Mesothelial cell of epicardium (in vitro differentiated cells): ENCODE measurements at places on chromosomes 6 and 20.

- peaks cover 1% of the 10 kb centered on the region for H3K36me3 ChIP-seq
- peaks cover 11% of the 10 kb centered on the region for H3K27me3 ChIP-seq
- no peak for DNase-seq
- no peak overlapping the region for H3K4me3 ChIP-seq
Measured at GRCh38 chr6:149271348-149272340, 45.9 kb upstream of the TAB2 start.

DNA sequence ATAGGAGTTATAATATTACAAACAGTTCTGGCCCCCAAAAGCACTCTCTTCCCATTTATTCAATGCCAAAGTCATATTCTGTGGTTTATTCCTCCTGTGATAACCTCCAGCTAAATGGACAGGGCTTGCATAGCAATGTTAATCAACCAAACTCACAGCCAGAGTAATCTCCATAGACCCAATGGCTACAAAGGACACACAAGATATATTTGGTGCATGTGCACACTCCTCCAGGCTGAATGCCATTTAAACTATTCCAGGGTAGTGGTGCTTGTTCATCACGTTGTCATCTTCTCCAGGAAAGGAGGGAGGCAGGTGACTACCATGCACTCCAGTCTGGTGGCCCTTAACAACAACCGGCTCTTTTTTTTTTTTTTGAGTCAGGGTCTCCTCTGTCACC, 56.8 kb downstream of the B3GAT2 start:
- H3K4me1 ChIP-seq, result no peaks in the 10 kb centered on the region
- no peaks in the 10 kb centered on the region for H3K36me3 ChIP-seq
- no peak overlapping the region for H3K27ac ChIP-seq
- no peaks in the 10 kb centered on the region for H3K27me3 ChIP-seq

DNA sequence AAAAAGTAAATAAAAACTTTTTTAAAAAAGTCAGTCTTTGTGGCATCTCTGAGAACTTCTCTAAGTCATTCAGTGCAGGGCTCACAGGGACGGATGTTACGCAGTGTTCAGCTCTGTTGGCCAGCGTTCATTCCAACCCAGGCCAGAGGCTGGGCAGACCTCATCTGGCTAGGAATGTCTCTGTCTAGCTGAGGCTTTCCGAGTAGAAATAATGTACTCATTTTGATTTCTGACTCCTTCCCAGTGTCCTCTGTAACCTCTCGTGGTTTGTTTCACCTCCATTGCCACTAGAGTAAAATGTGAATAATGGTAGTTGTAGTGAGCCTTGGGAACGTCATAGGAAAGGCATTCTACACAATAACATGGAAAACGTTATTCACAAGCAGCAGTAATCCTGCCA, 135.1 kb downstream of the TMEM242 start:
- no peak for DNase-seq
- H3K27me3 ChIP-seq, result no peaks in the 10 kb centered on the region
- no peak overlapping the region for H3K27ac ChIP-seq
- peaks cover 44% of the 10 kb centered on the region for H3K36me3 ChIP-seq
- no peak overlapping the region for H3K4me3 ChIP-seq

GRCh38 chr20:47181056-47181862, 175.2 kb downstream of the ZMYND8 start:
- no peaks in the 10 kb centered on the region for H3K4me1 ChIP-seq
- no peak overlapping the region for H3K27ac ChIP-seq
- H3K36me3 ChIP-seq, result peaks cover 4% of the 10 kb centered on the region

GRCh38 chr6:12845224-12846004, 128.8 kb downstream of the PHACTR1 start:
- no peaks in the 10 kb centered on the region for H3K36me3 ChIP-seq
- no peak overlapping the region for H3K4me3 ChIP-seq
- DNase-seq, result no peak
- H3K27ac ChIP-seq, result no peak overlapping the region
- peaks cover 10% of the 10 kb centered on the region for H3K4me1 ChIP-seq

- H3K4me3 ChIP-seq, result peak overlapping the region; percentile 82
- no peak overlapping the region for H3K27ac ChIP-seq
- H3K36me3 ChIP-seq, result no peaks in the 10 kb centered on the region
- H3K4me1 ChIP-seq, result peaks cover 11% of the 10 kb centered on the region
Measured at GRCh38 chr6:153130515-153131036, 506 bp downstream of the RGS17 start.

DNA sequence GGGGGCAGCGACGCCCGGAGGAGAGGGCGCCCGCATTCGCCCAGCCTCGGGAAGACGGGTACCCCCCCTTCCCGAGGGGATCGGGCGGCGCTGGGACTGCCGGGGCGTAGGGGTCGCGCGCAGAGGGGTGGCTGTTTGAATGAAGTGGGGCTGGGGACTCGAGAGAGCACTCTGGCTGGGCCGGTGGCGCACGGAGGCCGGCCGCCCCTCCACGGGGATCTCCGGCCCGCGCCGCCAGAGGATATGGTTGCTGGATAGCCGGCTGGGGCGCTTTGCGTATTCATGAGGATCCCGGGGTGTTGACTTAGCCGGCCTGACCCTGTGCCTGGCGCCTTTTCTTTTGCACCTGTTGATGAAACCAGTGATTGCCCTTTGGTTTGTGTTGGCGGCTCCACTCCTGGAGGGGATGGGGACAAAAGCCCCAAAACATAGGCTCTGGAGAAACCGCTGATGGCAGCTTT, 469 bp downstream of the SYNJ2 start:
- H3K36me3 ChIP-seq, result no peaks in the 10 kb centered on the region
- no peak for DNase-seq
- peaks cover 3% of the 10 kb centered on the region for H3K27me3 ChIP-seq

- H3K4me1 ChIP-seq, result peaks cover 3% of the 10 kb centered on the region
- H3K27ac ChIP-seq, result no peak overlapping the region
- H3K27me3 ChIP-seq, result no peaks in the 10 kb centered on the region
- H3K36me3 ChIP-seq, result peaks cover 3% of the 10 kb centered on the region
- no peak overlapping the region for H3K4me3 ChIP-seq
Measured at GRCh38 chr6:157471895-157472686, 91.1 kb downstream of the ZDHHC14 start.

- peaks cover 21% of the 10 kb centered on the region for H3K4me1 ChIP-seq
- H3K27ac ChIP-seq, result peak overlapping the region; percentile 85
- DNase-seq, result no peak
- H3K36me3 ChIP-seq, result peaks cover 2% of the 10 kb centered on the region
- no peaks in the 10 kb centered on the region for H3K27me3 ChIP-seq
Measured at GRCh38 chr6:89583559-89583958, 55.0 kb downstream of the LYRM2 start.

DNA sequence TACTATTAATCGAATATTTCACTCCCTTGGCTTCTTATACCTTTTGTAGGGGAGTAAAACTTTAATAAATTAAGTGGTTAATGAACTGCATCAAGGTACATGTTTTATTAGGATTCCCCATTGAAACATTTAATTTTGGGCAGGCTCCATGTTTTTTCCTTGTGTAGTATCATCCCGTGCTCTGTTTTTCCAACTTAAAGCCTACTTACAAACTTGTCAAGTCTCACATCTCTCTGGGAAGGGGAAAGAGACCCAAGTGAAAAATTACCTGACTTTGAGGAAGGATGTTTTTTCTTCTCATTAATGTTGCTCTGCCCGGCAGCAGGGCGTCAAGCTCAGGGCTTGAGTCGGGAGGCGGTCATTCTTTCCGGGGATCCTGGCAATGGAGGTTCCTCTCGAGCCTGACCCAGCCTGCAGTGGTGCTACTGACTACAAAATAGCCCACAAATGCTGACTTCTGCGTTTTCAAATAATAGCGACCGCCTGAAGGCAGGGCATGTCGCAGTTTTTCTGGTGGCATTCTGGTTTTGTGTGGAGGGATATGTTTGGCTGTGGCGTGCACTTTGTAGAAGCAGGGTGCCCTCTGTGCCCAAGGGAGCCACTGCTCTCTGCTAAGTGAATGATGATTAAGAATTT, 2.4 kb downstream of the DSP start:
- peaks cover 59% of the 10 kb centered on the region for H3K4me1 ChIP-seq
- no peak for DNase-seq
- no peaks in the 10 kb centered on the region for H3K36me3 ChIP-seq
- H3K27ac ChIP-seq, result peak overlapping the region; percentile 94

DNA sequence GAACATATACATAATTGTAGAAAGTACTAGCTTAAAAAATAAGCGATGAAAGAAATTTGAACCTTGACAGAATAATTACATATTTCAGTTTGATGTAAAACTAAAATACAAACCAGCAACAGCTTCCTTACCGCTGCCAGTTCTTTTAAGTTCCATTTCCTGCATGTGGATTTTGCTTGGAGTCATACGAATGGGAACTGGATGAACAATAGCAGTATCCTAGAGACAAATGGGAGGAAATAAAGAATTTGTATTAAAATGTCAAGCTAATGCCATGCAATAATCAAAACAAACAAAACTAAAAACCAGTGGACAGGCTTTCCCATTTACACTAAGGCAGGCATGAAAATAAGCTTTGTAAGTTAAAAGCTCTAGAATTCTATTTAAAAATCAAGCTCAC, 67.1 kb downstream of the REPS1 start:
- DNase-seq, result no peak
- H3K36me3 ChIP-seq, result peaks cover 13% of the 10 kb centered on the region
- H3K27ac ChIP-seq, result no peak overlapping the region
- no peaks in the 10 kb centered on the region for H3K27me3 ChIP-seq
- H3K4me3 ChIP-seq, result no peak overlapping the region

- no peak overlapping the region for H3K27ac ChIP-seq
- no peaks in the 10 kb centered on the region for H3K27me3 ChIP-seq
- H3K4me1 ChIP-seq, result peaks cover 12% of the 10 kb centered on the region
- H3K36me3 ChIP-seq, result no peaks in the 10 kb centered on the region
Measured at GRCh38 chr6:14129575-14129974, 12.0 kb downstream of the CD83 start.

GRCh38 chr20:32960222-32960518, 44.1 kb downstream of the SUN5 start:
- no peak overlapping the region for H3K27ac ChIP-seq
- no peak overlapping the region for H3K4me3 ChIP-seq
- H3K27me3 ChIP-seq, result peaks cover 3% of the 10 kb centered on the region
- no peaks in the 10 kb centered on the region for H3K4me1 ChIP-seq
- peaks cover 4% of the 10 kb centered on the region for H3K36me3 ChIP-seq

DNA sequence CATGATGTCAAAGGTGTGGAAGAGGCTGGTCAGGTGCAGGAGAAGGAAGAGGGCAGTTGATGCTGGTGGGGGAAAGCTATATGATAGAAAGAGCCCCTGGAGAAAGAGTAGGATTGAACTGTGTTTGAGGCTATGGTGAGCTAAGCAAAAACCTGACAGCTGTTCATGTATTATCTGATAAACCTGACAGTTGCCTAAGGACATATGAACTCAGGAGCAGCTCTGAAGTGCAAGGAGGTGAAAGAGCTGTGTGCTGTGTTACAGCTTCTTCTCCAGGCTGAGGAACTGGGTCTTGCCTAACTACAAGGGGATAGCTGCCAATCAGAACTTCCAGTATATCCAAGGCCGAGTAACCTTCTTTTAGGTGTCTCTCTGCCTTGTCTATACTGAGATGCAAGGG, 81.8 kb downstream of the LCA5 start:
- H3K4me1 ChIP-seq, result peaks cover 18% of the 10 kb centered on the region
- H3K4me3 ChIP-seq, result no peak overlapping the region
- peaks cover 3% of the 10 kb centered on the region for H3K36me3 ChIP-seq
- no peak for DNase-seq

DNA sequence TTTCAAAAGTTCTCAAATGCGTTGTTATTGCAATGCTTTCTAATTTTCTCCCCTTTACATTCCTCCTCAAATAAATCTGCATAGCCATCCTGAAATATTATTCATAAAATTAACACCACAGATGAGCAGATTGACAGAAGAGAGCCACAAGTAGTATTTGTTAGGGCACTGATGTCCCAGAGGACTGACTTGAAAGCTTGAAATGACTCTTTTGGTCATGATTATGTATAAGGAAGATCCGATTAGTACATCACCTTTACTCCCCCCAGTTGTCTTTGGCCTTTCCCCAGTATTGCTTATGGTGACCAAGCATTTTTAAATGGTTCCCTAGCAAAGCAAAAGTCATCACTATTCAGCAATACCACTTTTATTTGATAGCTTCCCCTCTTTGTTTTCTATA, 187.6 kb downstream of the ADAT2 start:
- no peak for DNase-seq
- no peak overlapping the region for H3K4me3 ChIP-seq
- peaks cover 4% of the 10 kb centered on the region for H3K36me3 ChIP-seq
- no peak overlapping the region for H3K27ac ChIP-seq
- no peaks in the 10 kb centered on the region for H3K27me3 ChIP-seq

GRCh38 chr6:36701401-36701991, 3.9 kb downstream of the RAB44 start:
- H3K4me3 ChIP-seq, result no peak overlapping the region
- no peaks in the 10 kb centered on the region for H3K36me3 ChIP-seq
- DNase-seq, result no peak
- no peaks in the 10 kb centered on the region for H3K4me1 ChIP-seq

GRCh38 chr6:92806254-92806653, 613.1 kb downstream of the EPHA7 start:
- peaks cover 3% of the 10 kb centered on the region for H3K4me1 ChIP-seq
- H3K27ac ChIP-seq, result no peak overlapping the region
- no peaks in the 10 kb centered on the region for H3K36me3 ChIP-seq

- peaks cover 33% of the 10 kb centered on the region for H3K4me1 ChIP-seq
- no peak for DNase-seq
- H3K36me3 ChIP-seq, result peaks cover 9% of the 10 kb centered on the region
- peaks cover 7% of the 10 kb centered on the region for H3K27me3 ChIP-seq
- no peak overlapping the region for H3K27ac ChIP-seq
Measured at GRCh38 chr6:167566711-167567141, 241.8 kb downstream of the TTLL2 start.

- H3K36me3 ChIP-seq, result no peaks in the 10 kb centered on the region
- H3K4me3 ChIP-seq, result no peak overlapping the region
- DNase-seq, result no peak
- no peak overlapping the region for H3K27ac ChIP-seq
- H3K27me3 ChIP-seq, result no peaks in the 10 kb centered on the region
Measured at GRCh38 chr6:117399924-117400323, 25.8 kb downstream of the ROS1 start.

GRCh38 chr6:160792708-160793107, 90.7 kb downstream of the PLG start:
- no peak for DNase-seq
- no peaks in the 10 kb centered on the region for H3K27me3 ChIP-seq
- H3K36me3 ChIP-seq, result no peaks in the 10 kb centered on the region
- H3K27ac ChIP-seq, result peak overlapping the region; percentile 34
- H3K4me1 ChIP-seq, result peaks cover 11% of the 10 kb centered on the region

DNA sequence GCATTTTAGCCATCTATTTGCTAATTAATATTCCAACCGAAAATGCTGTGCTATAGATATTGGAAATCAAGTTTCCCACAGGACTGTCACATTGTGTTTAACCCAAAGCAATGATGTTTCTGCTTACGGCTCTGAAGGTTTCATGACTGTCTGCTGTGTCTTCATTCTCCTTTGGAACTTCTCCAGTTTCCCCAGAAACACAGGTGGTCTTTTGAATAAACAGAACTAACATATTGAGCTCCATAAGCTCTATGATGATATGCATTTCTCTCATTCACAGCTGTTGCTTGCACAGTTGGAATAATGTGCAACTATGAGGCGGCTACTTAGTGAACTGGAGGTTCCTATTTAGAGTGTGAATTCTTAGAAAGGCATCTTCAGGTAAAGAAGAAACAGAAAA, 266.0 kb upstream of the ID4 start:
- H3K36me3 ChIP-seq, result no peaks in the 10 kb centered on the region
- no peak overlapping the region for H3K4me3 ChIP-seq
- H3K27me3 ChIP-seq, result no peaks in the 10 kb centered on the region
- H3K4me1 ChIP-seq, result no peaks in the 10 kb centered on the region

GRCh38 chr6:81214414-81215091, 537.9 kb downstream of the TENT5A start:
- H3K27me3 ChIP-seq, result no peaks in the 10 kb centered on the region
- no peak overlapping the region for H3K4me3 ChIP-seq
- peaks cover 3% of the 10 kb centered on the region for H3K4me1 ChIP-seq
- H3K36me3 ChIP-seq, result no peaks in the 10 kb centered on the region
- no peak overlapping the region for H3K27ac ChIP-seq
